ENCODE measurements at places on chromosomes 16 and 17.

DNA sequence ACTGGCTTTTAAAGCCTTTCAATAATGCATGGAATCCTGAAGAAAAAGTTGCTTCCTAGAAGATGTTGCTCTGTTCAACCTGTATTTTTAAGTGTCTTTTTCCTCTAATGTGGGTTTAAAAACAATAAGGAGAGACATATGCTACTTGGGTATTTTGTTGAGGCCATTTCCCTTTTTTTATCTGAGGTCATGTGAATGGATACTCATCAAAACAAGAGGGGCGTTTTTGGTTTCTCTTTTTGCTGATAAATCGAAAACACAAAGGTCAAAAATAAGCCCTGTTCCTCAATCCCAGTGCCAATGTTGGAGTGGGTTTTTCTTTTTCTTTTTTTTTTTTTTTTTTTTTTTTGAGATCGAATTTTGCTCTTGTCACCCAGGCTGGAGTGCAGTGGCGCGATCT is 468.0 kb upstream of the RBFOX1 start:
- no peak for DNase-seq

DNA sequence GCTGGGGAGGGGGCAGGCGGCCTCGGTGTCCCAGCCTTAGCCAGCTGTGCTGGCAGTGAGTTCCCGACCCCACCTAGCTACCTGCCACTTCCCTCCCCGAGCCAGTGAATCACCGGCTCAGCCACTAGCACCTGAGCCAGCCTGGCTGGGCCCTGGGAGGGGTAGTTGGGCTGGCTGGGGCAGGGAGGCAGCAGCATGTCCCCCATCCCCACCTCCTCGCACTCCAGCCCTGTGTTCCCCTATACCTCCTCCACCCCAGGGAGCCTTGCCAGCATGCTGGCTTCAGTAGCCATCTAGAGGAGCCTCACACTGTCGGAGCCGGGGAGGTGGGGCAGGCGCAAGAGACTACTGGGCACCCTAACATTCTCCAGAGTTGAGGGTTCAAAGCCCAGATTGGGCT is 2.8 kb downstream of the EVPL start:
- DNase-seq = no peak

DNA sequence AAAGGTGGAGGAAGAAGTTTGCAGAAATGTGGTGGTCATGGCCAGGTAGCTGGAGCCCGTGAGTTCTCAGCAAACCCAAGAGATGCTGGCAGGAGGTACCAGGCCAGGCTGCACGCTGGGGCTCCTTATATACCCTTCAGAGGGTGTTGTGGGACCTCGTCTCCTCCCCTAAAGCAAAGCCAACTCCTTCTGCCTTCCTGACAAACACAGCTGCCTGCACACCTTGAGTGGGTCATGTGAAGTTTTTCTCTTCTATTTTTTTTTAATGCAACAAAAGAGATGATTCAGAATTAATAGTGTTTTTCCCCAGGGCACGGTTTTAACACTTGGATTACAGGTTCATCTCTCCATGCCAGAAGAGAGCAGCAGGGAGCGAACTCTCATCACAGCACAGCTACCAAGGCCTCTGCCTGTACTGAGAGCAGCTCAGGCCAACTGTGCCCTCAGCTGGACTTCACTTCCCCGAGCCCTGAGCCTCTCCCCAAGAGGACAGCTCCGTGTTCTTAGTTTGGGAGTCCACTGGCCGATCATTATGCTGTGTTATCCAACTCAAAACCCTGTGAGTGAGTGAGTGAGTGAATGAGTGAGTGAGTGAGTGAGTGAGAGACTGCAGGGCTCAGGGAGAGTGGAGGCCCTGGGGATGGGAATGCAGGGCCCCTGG is at the start of gene KRT15:
KRT15 (minus strand) TSS at position 102 of the 661 bp plus-strand sequence; CDS start at position 39, 63 bp downstream.
- no peak for DNase-seq

- no peak for DNase-seq
Measured at GRCh38 chr16:1612320-1613111, at the start of gene CRAMP1. Gene CRAMP1, plus strand, starts transcription at chr16:1612360. Its CDS starts 2,280 bp downstream, at chr16:1614640.

GRCh38 chr17:2869604-2870003 is 73.4 kb downstream of the RAP1GAP2 start:
- no peak for DNase-seq

All from epithelial cell of proximal tubule (primary cell).